Stimulated activated effector memory CD8-positive, alpha-beta T cell treated with anti-CD3 and anti-CD28 coated beads, Interleukin-12 subunit alpha, Interleukin-12 subunit beta, amount 100 ng/mL, for 72 hours (primary cell): ENCODE measurements at places on chromosomes 11 and 22.

GRCh38 chr22:37484480-37485394, 1.4 kb downstream of the MFNG start:
- DNase-seq: peak; percentile 49

DNA sequence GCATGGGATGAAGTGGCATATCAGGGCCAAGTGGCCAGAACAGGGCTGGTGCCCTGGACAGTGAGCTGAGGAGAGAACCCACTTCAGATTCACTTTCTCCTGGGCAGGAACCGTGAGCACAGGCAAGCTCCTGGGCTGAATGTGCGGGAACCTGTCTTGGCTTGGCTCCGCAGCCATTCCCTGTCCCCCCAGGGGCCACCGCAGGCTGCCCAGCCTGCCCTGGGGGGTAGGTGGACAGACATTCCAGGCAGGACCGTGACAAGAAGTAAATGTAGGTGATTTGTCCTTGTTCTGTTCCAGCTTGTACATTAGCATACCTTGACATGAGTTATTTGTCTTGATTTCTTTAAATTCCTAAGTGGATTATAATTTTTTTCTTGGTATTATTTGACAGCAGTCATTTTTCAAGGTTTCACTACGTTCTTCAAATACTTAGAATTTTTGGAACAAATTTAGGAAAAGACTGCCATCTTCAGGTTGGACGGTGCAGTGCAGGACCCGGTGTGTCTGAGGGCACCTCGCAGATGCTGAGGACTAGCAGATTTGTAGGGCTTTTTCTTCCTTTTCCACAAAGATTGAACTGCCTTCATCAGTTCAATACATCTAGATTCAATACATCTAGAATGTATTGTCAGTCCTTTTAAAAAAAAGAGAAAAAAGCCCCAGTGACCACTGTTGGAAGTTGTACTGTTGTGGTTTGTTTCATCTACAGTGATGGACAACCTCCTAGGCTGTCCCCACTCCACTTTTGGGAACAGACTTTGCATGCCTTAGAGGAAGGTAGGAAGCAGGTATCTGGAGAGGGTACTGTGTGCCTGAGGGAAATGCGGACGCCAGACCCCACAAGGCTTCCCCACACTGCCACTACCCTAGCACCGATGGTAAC, 115.1 kb upstream of the RASSF10 start:
- DNase-seq: peak; percentile 78

- DNase-seq: no peak
Observed at GRCh38 chr11:78226684-78227680, 38.3 kb downstream of the USP35 start.

GRCh38 chr22:22546490-22546889, 12.6 kb downstream of the PRAME start:
- no peak for DNase-seq

DNA sequence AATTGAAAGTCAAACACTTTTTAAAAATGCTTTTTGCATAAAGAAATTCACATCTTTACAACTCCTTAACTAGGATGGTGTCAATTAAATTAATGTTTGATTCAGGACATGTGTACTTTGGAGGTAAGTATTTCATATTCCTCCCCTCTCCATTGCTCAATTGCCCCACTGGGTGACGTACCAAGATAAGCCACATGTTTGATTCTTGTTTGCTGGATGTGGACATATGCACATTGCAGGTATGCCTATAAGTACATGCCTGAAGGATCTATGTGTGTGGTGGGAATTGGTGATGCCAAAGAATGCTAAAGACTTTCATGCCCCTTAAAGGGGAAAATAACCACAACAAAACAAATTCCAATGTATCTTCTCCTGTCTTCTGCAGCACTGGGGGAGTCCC, 5.8 kb downstream of the CD44 start:
- no peak for DNase-seq

DNA sequence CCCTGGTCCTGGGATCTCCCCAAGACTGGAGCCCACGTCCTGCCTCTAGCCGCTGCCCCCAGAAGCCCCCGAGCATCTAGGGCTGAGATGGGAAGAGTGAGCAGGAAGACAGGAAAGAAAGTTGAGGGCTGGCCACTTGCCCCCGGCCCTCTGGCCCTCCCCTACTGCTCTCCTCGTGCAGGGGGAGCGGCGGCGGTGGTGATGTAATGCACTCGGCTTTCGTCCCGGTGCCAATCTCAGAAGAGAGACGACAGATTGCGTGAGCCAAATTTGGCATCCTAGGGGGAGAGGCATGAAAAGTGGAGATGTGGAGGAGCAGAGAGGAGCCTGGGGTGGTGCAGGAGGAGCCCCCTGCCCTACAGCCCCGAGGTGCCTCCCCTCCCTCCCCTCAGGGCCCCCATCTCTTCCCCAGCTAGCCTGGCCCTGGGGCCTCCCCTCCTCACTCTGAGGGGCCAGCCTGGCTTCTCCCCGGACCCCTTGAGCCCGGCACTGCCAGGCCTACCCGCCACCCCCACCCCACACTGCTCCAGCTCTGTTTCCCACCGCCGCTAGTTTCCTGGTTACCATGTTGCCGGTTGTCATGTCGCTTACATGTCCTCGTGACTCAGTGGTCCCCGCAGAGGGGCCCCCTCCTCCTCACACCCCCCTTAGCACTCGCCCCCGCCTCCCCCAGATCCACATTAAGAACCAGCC, 2.5 kb downstream of the KCNJ4 start:
- no peak for DNase-seq

- DNase-seq: no peak
Observed at GRCh38 chr11:76201672-76202412, 4.5 kb downstream of the WNT11 start.

- no peak for DNase-seq
Observed at GRCh38 chr11:134742224-134742612, 330.2 kb upstream of the B3GAT1 start.

GRCh38 chr11:95415837-95416304, 184.9 kb upstream of the SESN3 start:
- no peak for DNase-seq

- DNase-seq: no peak
Observed at GRCh38 chr11:18790883-18791206, 753 bp downstream of the PTPN5 start.

- no peak for DNase-seq
Observed at GRCh38 chr22:30881361-30882183, 87.0 kb downstream of the MORC2 start.

DNA sequence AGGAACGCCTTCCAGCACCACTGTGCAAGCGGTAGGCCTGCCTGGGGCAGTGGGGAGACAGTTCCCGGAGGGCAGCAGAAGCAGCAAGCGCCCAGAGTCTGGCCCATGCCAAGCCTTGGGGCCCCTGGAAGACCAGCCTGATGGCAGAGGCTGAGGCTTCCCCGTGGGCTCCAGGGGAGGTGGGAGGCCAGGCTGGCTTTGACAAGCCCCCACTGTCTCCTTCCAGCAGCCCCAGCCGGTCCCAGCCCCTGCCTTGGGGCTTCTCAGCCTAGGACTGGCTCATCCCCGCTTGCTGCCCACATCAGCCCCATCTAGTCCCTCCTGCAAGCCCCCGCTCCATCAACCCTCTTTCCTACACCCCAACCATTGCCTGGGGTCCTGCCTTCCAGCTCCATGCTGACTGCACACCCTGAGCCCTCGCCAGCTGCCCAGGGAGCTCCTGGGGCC, 46.7 kb downstream of the IGF2 start:
- no peak for DNase-seq

- no peak for DNase-seq
Observed at GRCh38 chr11:87878373-87878825, 296.8 kb downstream of the RAB38 start.

DNA sequence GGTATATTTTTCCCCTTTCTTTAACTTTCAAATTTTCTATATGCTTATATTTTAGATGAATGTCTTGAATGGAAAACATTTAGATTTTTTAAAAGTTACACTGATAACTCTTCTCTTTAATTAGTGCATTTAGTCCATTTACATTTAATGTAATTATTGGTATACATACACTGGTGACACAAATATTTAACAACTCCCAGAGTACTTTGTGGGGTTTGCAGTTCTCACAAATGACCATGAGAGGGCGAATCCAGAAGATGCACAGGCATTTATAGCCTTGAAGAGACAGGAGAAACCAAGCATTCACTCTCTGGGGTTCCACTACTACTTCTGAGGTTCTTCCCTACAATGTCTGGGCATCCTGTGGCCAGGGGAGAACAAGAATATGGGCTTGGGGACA, 125.1 kb downstream of the TIMP3 start:
- no peak for DNase-seq

- DNase-seq: no peak
Observed at GRCh38 chr22:18976197-18976751, 40.2 kb upstream of the PRODH start.

GRCh38 chr11:15970506-15971214, 385.7 kb downstream of the SOX6 start:
- DNase-seq: no peak
